Activated naive CD4-positive, alpha-beta T cell treated with anti-CD3 and anti-CD28 coated beads, Interleukin-2, amount 10 ng/mL, durations not matched to agents 7 days and 5 days (primary cell): ENCODE measurements at places on chromosomes 12 and 14.
A peak's percentile ranks its signal among the peaks of the same experiment; 100 is the strongest.

- no peaks in the 10 kb centered on the region for H3K27me3 ChIP-seq
- H3K36me3 ChIP-seq: peaks cover 36% of the 10 kb centered on the region
- peak overlapping the region; percentile 84 for H3K27ac ChIP-seq
- no peak for DNase-seq
Measured at GRCh38 chr12:47297993-47298392, 218.2 kb upstream of the AMIGO2 start.

GRCh38 chr12:12990700-12991468 is 9.2 kb downstream of the HEBP1 start:
- H3K36me3 ChIP-seq: peaks cover 3% of the 10 kb centered on the region
- no peaks in the 10 kb centered on the region for H3K27me3 ChIP-seq
- H3K27ac ChIP-seq: no peak overlapping the region
- H3K4me1 ChIP-seq: peaks cover 13% of the 10 kb centered on the region
- no peak for DNase-seq

DNA sequence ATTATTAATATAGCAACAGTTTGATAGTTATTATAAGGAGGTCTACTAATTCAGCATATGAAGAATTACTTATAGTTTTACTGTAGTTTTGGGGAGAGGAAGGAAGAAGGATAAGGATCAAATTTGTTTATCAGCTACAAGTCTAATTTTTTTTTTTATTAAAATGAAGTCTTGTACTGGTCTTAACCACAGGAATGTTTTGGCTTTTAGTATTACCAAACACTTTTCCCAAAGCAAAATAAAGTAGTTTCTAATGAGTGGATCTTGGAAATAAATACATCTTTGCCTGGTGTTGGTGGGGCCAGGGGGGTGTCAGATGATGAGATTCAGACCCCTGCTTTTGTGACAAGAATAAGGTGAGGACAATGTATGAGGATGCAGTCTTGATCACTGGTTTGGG is 57.2 kb upstream of the ZDHHC17 start:
- no peak overlapping the region for H3K27ac ChIP-seq
- H3K27me3 ChIP-seq: peaks cover 3% of the 10 kb centered on the region
- no peaks in the 10 kb centered on the region for H3K36me3 ChIP-seq

GRCh38 chr12:44835641-44836379 is 40.3 kb downstream of the NELL2 start:
- peak overlapping the region; percentile 49 for H3K4me3 ChIP-seq
- H3K27ac ChIP-seq: peak overlapping the region; percentile 94
- H3K36me3 ChIP-seq: peaks cover 14% of the 10 kb centered on the region
- DNase-seq: peak; percentile 35
- peaks cover 90% of the 10 kb centered on the region for H3K4me1 ChIP-seq
- H3K27me3 ChIP-seq: no peaks in the 10 kb centered on the region

DNA sequence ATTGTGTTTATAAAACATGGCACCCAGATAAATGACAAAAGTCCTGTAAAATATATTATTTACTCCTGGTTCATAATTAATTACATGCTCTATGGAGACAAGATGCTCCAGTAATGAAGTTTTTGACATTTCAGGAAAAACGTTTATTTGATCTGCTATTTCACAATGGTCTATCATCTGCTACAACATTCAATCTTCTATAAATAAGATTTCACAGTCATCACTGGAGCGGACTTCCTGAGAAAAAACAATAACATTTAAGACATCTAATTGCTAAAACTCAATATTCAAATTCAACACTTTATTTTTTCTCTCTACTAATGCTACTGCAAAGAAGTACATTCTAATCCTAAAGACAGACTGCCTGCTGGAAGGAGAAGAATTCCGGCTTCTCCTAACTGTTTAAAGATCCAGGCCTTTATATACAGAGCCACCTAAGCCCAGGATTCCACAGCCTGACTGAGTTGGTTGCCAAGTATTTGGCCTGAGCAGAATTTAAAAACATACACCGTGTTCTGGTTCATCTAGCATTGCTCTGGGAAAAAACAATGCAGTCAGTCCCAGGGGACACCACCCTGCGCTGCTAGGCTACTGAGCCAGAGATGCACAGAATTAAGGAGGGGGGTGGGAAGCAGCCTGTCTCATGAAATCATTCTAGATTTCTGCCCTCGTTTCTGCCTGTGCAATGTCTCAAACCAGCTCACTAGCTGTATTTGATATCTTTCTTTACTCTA is 58.0 kb downstream of the TMTC1 start:
- no peak for DNase-seq
- H3K27me3 ChIP-seq: no peaks in the 10 kb centered on the region
- H3K36me3 ChIP-seq: no peaks in the 10 kb centered on the region
- no peak overlapping the region for H3K4me3 ChIP-seq
- no peak overlapping the region for H3K27ac ChIP-seq
